ENCODE measurements at places on chromosomes 7 and 10.

DNA sequence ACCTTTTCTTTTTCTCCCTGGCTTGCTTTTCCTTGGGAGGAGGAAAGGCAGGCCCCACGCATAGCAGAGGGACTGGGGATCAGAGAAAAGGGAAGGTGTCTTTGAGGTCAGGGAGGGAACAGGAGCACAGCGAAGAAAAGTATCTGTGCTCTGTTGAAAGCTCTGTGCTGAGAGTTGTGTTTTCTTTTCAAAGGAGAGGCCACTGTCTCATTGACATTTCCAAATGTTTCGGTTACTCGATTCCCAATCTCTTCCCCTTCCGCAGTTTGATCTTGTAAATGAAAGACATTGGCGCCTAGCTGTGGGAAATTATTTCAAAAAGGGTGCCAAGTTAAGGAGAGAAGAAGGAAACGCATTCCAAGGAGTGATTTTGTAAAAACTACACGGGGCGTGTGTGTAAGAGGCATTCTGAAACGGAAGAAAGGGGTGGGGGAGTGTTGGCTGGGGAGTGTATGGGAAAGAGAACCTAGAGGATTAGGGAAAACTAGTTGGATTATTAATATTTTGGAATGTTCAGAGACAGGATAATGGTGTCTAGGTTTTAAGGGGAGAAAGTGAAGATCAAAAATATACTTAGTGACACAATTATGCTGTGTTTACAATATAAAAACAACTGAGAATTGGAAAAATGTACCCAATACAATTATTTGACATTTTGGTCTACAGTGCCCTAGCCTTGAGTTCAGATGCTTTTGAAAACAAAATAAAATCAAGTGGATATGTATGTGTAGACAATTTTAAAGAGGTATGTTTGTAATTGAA is 708 bp downstream of the KLHDC10 start:
- DNase-seq: peak; percentile 50

- no peak for DNase-seq
Measured at GRCh38 chr7:95467912-95468607, 17.7 kb upstream of the ASB4 start.

- no peak for DNase-seq
Measured at GRCh38 chr10:48677625-48678024, 7.0 kb upstream of the WDFY4 start.

DNA sequence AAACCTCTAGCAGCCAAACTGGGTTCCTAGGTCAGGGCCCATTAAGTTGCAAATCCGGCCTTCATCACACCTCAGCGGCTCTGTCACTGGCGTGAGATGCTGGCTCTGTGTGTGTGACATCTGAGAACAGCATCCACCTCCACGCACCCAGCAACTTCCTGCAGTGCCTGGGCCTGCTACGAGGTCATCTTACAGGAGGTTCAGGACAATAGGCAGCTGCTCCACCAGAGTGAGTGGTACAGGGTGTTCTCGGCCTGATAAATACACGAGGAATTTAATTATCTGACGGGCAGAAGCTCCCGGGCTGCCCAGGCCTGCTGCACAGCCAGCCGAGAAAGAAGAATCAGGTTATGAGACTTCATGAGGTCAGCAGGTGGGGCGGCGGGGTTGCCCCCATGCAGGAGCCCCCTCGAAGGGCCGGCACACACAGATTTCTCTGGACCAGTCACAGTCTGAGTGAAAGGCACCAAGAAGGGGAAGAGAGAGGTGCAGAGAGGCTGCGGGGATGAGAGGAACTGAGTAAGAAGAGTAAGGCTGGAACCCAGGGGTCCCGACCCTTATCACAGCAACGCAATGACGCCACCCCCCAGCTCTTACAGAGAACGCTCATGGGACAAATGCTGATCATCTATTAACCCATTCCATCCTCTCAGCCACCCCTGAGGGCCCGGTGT is 49.3 kb downstream of the CALML3 start:
- DNase-seq: peak; percentile 63

- peak; percentile 47 for DNase-seq
Measured at GRCh38 chr7:152145853-152146466, 120.5 kb downstream of the GALNT11 start.

DNA sequence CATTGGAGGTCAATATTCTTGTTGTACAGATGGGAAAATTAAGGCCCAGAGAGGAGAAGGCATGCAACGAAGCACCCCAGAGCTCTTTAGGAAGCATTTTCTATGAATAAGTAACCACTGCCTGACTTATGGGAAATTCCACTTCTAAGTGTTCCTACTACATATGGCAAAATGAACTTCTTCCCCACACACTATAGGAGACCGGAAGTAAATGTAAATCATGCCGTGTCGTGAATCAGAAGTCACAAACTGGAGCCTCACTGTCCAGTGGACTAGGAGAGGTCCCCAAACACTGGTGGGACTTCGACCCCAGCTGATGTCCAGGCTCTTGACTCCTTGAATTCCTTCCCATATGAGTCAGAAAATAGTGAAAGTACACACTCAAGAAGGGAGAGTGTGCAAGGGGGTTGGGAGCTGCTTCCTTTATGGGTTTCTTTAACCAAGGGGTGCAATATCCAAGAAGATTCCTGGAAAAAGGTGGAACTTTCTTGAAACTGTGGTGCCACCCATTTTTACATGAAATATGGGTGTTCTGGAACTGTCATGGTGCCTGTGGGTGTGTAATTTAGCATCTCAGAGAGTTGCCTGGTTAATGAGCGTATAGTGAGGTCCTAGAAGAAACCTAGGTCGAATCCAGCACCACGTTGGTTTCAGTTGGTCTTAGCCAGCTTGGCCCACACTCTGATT is 6.7 kb downstream of the RASSF4 start:
- DNase-seq: peak; percentile 58

DNA sequence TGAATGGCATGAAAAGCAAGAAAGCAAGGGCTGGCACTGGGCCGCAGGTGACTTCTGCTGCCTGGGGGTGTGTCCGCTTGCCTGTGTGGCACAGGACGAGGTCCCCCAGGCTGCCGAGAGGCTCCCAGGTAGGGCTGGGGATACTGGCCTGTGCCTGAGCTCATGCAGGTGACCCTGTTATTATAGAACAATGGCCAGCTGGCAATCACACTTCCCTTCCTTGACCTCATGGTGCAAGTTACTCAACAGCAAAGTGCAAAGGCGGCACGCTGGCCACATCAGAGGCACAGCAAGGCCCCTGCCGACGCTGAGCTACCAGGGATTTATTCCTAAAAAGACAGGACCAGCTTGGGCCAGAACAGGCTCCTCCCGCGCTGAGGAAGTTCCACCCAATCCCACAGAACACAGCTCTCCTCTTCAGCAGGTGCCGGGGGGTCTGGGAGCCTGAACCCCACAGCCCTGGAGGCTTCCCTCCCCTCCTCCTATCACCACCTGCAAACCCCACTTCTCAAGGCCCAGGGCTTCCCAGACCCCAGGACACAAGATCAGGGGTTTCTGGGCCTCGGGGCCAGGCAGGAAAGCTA is 1.4 kb upstream of the ADAM8 start:
- no peak for DNase-seq

DNA sequence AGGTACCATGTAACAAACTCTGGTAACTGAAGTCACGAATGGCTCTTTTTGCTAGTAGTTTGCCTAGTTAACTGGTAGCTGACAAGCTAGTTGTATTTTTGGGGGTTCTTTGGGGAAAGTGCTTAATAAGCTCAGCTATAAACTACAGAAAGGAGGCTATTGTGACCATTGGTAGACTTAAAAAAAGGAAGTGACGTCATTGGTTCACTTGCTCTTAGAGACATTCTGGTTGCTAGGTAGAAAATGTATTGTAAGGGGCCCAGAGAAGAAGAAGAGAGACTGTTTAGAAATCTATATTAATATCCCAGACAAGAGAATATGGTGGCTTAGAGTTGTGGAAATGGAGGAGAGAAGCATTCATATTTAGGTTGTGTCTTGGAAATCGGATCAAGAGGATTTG is 103.0 kb downstream of the NXPH1 start:
- peak; percentile 46 for DNase-seq

- DNase-seq: no peak
Measured at GRCh38 chr10:125843603-125844329, 20.4 kb downstream of the BCCIP start.

DNA sequence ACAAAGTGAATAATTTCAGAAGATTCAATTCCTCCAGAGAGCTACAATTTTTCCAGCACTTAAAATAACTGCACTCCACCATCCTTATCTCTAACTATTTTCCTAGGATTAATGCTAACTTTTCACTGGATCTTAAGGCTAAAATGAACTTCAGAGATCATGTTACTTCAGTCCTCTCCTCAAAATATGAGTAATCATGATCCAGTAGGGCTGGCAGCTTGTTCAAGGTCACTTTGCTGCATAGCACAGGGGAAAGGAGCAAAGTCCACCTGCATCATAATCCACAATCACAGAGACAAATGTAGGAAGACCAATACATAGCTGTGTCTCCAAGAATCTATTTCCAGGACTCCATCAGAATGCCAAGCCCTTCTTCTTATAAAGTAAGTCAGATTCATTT is 150.3 kb downstream of the LRRTM3 start:
- no peak for DNase-seq

DNA sequence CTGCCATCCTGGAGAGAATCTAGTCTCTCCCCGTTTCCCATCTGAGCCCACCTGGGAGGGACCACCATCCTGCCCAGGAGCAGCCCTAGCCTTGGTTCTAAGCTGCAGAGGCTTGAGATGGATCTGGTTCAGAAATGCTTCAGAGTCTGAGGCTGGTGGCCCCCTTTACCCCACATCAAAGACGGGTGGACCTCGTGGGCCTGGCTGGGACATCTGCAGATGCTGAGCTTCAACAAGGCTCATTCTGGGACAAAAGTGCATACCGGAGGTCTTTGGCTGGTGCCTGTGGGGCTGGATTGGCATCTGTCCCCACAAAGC is 4.9 kb upstream of the IRF5 start:
- DNase-seq: no peak

- DNase-seq: no peak
Measured at GRCh38 chr7:96624954-96625353, 84.7 kb downstream of the SEM1 start.

- no peak for DNase-seq
Measured at GRCh38 chr7:138233189-138233588, 156.9 kb downstream of the AKR1D1 start.

- no peak for DNase-seq
Measured at GRCh38 chr10:62981096-62981495, 152.0 kb upstream of the NRBF2 start.

DNA sequence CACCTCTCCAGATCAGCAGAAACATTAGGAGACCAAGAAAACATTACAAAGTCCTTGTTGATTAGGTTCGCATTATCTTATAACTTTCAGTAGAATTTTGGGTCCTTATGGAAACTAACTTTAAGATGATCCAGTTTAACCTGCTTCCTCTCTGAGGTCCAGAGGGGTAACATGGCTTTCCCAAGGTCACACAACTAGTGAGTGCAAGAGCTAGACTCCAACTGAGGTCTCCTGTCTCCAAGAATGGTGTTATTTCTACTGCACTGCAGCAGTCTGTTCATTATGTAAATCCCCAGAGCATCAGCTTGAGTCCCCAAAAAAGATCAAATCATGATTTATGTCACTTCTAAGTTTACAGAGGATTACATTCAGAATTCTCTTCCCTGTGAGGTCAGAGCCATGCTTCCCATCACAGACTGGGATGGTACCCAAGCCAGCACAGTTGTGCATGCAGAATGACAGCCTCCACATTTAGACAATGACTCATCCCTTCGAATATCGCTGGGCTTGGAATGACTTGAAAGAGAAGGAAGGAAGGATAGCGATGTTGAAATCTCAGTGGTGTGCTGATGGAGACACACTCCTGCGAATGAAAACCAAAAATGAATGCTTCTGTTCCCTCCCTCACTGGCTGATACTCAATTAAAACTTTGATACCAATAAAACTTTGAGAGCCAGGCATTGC is 163.1 kb upstream of the PLXNA4 start:
- no peak for DNase-seq

GRCh38 chr10:43949351-43949750 is 300.7 kb upstream of the ZNF32 start:
- DNase-seq: no peak

- no peak for DNase-seq
Measured at GRCh38 chr7:4837803-4838625, 23.8 kb downstream of the PAPOLB start.

- no peak for DNase-seq
Measured at GRCh38 chr10:71701496-71702132, 18.0 kb downstream of the C10orf105 start.

GRCh38 chr10:15672469-15672868 is 47.3 kb downstream of the ITGA8 start:
- DNase-seq: no peak

DNA sequence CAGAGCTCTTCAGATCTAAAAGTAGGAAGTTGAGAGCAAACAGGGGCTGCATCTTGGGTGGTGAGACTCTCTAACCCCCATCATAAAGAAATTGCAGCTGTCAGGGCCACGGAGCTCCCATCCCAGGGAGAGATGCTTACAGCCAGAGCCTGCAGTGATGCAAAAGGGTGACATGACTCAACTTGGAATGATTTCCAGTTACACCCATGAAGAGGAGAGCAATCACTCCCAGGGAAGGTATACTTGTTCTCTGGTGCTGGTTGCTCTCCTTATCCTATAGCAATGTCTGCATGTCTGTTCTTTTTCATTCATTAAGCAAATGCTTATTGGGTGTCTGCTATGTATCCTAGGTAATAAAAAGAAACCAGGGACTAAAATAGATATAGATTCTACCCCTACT is 228.0 kb downstream of the RAB11FIP2 start:
- no peak for DNase-seq

- no peak for DNase-seq
Measured at GRCh38 chr7:924541-925231, 29.8 kb downstream of the ADAP1 start.

DNA sequence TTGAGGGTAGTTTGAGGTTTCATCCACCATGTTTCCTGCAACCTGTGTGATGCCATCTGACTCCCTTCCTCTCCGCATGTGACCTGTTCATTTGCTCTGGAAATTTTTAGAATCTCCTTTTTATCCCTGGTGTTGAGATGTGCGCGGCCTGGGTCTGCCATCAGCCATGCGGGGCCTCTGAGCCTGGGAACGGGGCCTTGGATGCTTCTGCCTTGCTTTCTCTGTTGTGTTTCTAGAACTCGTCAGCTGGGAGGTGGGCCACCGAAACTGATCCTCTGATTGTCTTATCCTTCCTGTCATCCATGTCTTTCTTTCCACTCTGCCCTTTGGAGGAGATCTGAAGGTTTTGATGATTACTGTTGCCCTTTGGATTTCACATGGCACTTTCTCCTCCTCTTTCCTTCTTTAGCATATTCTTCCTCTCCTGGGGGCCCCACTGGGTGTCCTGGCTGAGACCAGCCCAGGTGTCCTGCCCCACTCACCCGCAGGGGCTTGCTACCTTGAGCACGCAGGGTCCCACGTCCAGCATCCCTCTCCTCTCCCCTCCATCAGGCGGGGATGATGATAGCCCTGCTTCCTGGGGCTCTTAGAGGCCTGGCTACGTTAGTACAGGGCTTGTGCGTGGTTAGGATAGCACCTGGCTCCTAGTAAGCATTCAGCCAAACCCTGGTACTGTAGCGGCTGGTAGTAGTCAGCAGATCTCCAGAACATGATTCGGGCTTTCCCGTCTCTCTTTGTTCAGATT is 29.9 kb downstream of the PPP2R2D start:
- no peak for DNase-seq

GRCh38 chr10:116460219-116460618 is 32.6 kb downstream of the PNLIPRP3 start:
- no peak for DNase-seq

- no peak for DNase-seq
Measured at GRCh38 chr7:145331076-145331475, 495.2 kb upstream of the TPK1 start.

GRCh38 chr7:50649259-50649885 is 84.2 kb upstream of the DDC start:
- DNase-seq: no peak

- DNase-seq: no peak
Measured at GRCh38 chr7:35401217-35401879, 147.4 kb upstream of the TBX20 start.

Data from Karpas-422 (cell line).